ENCODE measurements at places on chromosomes 16 and 17.

DNA sequence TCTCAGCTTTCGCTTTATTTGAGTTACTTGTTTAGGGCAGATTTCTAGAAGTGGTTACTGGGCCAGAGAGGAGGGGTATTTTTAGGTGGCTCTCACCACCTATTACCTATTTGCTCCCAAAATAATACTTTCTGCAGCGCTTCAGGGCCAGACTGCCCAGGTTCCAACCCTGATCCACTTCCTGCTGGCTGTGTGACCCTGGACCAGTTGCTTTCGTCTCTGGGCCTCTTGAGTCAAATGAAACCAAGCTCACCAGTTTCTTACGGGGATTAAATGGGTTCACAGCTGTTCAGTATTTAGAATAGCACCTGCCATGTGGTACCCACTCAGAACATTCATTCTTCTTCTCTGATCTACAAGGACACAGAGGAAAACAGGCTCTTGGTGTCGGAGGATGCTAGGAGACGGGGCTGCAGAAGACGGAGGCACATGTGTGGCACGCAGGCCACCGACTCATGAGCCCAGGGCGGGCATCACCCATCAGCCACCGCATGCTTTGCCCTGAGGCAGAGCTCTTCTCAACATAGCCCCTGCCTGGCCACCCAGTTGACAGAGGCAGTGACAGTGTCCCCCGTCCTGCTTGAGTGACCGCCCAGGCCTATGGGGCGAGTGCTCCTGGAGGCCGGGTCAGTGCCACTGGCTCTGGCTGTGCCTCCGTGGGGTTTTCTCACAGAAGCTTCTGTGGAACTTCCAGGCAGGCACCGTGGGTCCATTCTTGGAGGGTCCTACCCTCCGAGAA, 149.0 kb upstream of the PLCG2 start:
- DNase-seq = no peak

GRCh38 chr16:64181271-64181925, 940.5 kb downstream of the CDH11 start:
- no peak for DNase-seq

GRCh38 chr17:8923762-8924161, 41.7 kb downstream of the PIK3R5 start:
- DNase-seq = peak; percentile 59

DNA sequence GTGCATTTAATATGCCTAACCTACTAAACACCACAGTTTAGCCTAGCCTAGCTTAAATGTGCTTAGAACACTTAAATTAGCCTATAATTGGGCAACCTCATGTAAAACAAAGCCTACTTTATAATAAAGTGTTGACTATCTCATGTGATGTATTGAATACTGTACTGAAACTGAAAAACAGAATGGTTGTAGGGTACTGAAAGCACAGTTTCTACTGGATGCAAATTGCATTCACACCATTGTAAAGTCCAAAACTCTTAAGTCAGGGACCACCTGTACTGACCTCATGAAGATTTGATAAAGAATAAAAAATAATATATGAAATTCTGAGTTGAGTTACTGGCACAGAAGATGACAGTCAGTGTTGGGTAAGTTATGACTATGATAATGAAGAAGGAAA, 625.4 kb upstream of the SOX9 start:
- DNase-seq = no peak

GRCh38 chr17:16988749-16989229, 16.9 kb upstream of the TNFRSF13B start:
- DNase-seq = no peak

DNA sequence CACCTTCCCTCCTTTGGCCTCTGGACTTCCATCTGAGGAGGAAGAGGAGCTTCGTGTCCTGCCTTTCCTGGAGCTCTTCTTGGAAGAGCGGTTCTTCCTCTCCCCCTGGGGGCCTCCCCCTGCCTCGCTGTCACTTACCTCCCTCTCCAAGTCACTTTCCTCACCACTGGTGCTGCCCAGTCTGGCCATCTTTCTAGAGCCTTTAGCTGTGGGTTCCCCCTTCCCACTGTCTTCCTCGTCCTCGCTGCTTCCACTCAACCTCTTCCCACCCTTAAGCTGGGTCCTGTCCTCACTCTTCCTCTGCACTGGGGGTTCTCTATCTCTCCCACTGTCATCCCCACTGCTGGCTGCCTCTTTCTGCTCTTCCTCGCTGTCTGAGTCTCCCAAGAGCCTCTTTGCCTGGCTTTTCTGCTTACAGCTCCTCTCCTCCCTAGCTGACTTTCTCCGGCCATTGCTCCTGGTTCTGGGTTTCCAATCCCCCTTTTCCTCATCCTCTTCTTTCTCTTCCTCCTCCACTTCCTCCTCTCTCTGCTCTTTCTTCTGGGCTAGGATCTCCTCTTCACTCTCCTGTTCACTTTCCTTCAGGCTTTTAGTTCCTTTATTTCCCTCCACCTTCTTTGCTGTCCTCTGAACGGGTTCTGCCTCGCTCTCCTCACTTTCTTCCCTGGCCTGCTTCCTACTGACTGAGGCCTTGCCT, 1.4 kb downstream of the HIRIP3 start:
- no peak for DNase-seq

- no peak for DNase-seq
Measured at GRCh38 chr16:49639739-49640431, 216.0 kb downstream of the ZNF423 start.

- DNase-seq = no peak
Measured at GRCh38 chr17:60524463-60525327, 1.3 kb downstream of the APPBP2 start.

- no peak for DNase-seq
Measured at GRCh38 chr16:84178146-84178765, 8.6 kb downstream of the TAF1C start.

DNA sequence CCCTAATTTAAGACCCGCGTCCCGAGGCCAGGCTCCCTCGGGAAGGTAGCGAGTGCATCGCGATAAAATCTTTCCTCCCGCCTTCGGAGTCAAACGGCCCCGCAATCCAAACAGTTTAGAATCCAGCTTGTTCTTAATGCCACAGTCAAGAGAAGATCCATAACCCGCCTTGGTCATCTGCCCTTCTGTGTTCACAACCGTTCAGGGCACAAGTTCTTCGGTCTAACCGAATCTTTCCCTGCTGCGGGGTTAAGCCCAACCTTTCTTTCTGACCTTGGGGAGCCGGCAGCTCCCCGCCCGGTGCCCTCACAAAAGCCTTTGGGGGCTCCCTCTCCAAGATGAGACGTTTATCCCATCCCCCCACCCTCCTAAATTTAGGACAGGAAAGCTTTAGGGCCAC, 30.3 kb downstream of the CPSF4L start:
- no peak for DNase-seq
